ENCODE measurements at places on chromosomes 2 and 18.

DNA sequence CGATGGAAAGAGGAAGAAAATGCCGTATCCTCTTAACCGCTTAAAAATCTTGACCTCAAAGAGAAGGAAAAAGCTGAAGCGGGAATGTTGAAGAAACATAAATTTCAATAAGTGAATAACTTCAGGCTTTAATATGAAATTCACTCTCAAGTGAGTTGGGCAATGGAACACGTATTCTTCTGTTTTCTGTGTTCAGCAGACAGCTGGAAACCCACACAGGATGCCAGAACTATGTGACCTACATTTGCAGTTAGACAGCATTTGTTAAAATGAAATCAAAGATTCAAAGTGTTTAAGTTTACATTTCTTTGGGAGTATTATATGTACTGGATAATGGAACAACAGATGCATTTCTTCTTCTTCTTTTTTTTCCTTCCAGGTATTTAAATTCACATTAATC lies 80.5 kb upstream of the SPATS2L start:
- no peak for DNase-seq

DNA sequence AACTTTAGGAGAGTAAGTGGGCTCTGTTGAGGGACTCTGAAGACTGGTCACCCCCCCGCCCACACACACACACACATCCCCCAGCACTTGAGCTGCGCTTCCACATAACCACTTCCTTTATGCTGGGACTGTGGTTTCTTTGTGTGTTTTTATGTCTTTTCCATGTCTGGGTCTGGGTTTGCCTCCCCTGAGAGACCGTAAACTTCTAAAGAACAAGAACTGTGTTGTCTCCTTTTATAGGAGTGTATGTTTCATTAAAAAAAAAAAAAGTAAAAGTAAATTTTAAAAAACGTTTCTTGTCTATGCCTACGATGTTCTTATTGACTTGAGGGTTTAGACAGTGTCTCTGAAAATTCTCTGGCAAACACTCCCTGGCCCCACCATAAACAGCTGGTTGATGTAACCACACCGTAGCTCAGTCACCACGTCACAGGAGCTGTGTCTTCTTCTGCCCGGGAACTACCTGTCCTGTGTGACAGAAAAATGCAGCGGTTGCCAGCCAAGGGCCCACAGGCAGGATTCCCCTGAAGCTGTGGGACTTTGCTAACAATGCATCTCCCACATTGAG lies 68.0 kb downstream of the KLHL29 start:
- peak; percentile 16 for DNase-seq

- DNase-seq, result no peak
Measured at GRCh38 chr2:46198164-46198883, 98.9 kb upstream of the EPAS1 start.

DNA sequence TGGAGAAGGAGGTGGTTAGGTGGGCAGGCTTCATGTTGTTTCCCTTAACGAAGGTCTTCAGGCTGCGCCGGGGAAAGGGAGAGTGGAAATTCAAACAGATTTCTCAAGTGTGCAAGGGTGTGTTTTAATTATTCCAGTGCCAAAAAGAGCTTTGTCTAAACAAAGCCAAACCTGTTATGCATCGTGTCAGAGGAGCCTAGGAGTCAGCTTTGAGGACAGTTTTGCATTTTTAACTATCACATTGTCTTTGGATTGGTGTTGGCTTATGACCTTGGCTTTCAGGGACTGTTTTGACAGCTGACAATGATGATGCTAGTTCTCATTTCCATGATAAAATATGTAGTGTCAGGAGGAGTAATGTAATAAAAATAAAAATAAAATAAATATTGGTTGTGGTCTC lies 144.8 kb downstream of the LDLRAD4 start:
- no peak for DNase-seq

DNA sequence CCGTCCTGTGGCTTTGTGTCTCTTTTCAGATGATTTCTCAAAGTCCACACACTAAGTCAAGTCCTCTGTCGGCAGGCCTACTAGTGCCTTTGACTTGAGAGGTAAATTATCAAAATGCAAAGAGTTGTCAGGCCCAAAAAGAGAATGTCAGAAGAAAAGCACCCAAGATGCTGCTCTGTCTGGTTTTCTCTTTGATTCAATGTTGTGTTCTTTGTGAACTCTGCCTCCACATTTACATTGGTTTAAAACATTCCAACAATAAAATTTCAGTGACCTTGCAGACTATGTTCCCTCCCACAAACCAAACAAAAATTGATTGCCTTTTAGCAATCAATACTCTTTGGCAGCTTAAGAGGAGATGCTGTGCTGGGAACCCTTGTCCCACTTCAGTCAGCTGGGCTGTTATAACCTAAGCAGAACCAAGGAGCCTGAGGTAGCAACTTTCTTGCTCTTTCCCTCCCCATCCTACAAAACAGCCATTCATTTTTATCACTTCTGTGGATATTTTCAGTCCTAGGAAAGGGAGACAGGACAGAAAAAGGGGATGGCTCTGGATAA lies 19.6 kb upstream of the SATB2 start:
- no peak for DNase-seq

GRCh38 chr2:135874777-135875365 lies 1.4 kb downstream of the MCM6 start:
- DNase-seq, result no peak

DNA sequence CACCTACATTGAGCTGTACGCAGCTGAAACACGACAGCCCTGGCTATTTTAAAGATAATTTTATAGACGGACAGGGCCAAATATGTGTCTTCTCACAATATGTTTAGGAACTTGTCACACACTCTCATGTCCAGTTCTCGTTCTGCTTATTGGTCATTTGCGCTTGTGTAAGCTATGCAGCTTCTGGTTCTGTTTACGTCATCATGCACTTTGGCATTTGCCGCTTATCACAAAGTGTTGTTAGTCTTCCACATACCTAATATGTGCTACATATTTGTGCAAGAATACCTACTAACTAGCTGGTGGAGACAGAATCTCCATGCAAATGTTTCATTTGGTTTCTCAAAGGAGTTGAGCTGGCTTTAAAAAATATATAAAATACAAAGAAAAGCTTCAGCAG lies 7.5 kb upstream of the ZNF516 start:
- no peak for DNase-seq

GRCh38 chr18:36576339-36576738 lies 252.5 kb downstream of the TPGS2 start:
- DNase-seq, result no peak

DNA sequence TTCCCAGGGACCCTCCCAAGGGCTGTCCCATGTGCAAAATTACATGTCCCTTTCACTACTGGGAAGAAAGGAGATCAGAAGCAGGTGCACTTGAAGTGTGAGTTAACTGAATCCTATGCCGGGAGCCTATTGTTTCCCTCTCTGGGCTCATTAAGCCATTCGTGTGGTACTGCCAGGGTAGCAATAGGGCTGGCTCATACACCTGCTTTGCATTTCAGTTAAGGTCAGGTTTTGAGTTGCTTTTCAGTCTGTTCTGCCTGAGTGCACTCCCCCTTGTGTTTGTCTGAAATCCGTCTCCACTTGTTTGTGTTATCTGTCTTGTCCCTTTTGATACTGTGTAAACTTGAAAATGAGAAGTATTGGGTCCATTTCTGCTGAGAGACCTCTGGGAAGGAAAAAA lies 1232.6 kb upstream of the NRXN1 start:
- no peak for DNase-seq

- DNase-seq, result no peak
Measured at GRCh38 chr18:69580107-69580506, 179.4 kb downstream of the DOK6 start.

- DNase-seq, result no peak
Measured at GRCh38 chr18:80169607-80170006, 60.5 kb downstream of the ADNP2 start.

- DNase-seq, result no peak
Measured at GRCh38 chr2:119177838-119178190, 19.3 kb upstream of the C1QL2 start.

DNA sequence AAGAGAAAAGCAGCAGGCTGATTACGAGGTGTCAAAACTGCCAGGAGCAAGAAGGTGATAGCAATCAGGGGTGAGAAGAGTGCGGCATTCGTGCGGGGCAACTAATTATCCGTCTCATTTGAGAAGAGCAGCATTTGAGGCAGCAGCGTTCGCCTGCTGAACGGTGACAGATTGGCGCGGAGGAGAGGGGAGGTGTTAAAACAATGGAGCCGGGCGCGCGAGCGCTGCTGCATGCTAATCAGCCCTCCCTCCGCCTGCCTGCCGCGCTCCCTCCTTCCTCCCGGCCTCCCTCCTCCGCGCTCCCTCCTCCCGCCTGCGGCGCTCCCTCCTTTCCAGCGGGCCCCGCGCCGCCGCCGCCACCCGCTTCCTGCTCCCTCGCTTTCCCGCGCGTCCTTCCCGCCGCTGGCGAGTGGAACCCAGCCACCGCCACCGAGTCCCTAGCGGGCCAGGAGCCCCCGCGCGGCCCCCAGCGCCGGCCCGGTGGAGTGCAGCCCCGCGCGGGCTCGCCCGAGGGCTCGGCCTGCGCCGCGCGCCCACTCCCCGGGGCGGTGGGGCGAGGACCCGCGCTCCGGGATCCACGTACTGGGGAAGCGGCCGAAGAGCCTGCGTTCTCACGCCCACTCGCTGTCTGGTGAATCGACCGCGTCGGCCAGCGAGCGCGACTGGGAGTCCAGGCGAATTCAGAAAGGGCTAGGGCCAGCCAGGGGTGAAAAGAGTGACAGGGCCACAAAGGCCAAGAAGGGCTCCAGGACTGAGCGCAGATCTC lies 69.5 kb upstream of the PSMD14 start:
- no peak for DNase-seq

DNA sequence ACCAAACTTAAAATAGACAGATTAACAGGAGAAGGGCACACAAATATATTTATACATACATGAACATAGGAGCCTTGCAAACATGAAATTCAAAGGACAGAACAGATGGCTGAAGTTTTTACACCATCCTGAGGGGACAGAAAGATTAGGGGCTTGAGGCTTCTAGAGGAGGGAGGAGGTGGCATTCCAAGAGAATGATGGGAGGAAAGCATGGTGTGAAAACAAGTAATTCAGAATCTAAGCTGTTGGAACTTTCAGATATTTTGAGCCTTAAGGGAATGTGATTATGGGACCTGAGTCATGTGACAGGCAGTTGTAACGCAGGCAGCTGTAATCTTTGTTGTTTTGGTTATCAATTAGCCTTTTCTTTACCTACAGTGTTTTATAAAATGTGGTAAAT lies 225.2 kb upstream of the SPOPL start:
- DNase-seq, result no peak

GRCh38 chr2:89833780-89834117 lies 1142.3 kb downstream of the RPIA start:
- no peak for DNase-seq

DNA sequence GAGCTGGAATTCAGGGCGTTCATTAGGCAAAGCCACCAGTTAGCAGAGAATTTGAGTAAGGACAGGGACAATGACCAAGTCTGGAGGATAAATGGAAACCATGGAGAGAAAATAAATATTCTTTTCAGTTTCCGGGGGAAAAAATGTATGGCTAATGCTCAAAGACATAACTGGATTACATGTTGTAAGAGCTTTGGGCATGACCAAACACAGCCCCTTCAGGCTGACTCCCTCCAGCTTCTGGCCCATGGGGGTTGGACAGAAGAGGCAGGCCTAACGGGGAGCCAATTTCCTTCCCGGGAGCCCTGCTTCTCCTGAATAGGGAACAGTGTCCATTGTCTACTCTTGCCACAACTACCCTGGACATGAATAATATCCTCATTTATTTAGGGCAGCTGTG lies 39.5 kb upstream of the FOXI3 start:
- DNase-seq, result no peak

GRCh38 chr2:193561054-193561453 lies 1366.3 kb upstream of the TMEFF2 start:
- no peak for DNase-seq

GRCh38 chr18:34115409-34116081 lies 109.2 kb downstream of the NOL4 start:
- DNase-seq, result no peak

DNA sequence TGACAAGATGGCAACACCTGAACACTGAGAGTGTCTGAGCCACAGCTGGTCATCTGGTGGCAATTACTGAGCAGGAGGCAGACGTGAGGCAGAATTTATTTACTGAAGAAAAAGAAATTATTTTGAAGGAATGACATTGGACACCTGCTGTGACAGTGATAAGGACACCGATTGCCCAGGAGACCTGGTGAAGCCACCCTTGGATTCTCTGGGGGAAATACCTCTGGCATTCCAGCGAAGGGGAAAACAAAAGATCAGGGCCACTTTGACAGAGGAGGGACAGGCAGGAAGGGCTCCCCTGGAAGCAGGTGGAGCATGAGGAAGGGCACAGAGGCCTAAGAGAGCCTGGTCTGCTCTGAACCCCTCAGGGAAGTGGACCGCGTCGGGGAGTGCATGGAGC lies 85.4 kb upstream of the ALPP start:
- DNase-seq, result no peak

GRCh38 chr2:172256886-172257285 lies 154.2 kb upstream of the DLX2 start:
- no peak for DNase-seq

- DNase-seq, result no peak
Measured at GRCh38 chr2:241603686-241604085, 33.3 kb downstream of the THAP4 start.

DNA sequence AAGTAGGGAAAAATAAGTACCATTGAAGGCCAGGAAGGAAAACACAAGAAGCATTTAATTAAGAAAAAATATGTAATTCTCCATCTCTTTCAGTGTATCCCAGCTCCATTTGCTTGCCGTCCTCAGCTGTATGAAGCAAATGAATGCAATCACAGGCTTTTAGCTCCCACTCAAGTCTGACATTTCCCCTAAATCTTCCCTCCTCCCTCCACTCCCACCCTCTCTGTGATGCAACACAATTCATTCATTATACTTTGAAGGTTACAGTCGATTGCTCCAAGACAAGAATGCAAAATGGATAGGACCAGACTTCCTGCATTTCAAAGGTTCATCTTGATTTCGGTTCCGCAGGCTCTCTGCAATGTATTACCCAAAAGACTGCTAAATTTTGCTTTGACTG lies 172.7 kb upstream of the SERPINE2 start:
- DNase-seq, result no peak

- DNase-seq, result no peak
Measured at GRCh38 chr2:184767059-184767458, 168.7 kb downstream of the ZNF804A start.

GRCh38 chr18:48228301-48228715 lies 180.9 kb downstream of the ZBTB7C start:
- DNase-seq, result no peak

- no peak for DNase-seq
Measured at GRCh38 chr2:168416555-168416954, 39.5 kb upstream of the CERS6 start.

DNA sequence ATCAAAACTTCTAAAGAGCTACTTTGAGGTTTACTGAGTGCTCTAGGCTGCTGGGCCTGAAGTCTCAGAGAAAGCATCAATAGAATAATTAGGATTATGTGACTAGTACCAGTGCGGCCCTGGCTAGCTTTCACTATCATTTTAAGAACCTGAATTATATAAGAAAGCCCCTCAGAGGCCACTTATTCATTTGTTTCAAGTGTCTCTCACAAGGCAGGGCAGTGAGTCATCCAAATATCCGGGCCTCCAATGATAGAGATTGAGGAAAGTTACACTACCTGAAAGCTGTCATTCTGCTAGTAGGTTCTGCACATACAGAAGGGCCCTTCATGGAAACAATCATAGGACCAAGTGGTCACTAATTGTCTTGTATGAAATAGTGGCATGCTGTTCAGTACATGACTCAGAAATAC lies 193.1 kb downstream of the L3MBTL4 start:
- DNase-seq, result no peak
